Suppressor macrophage treated with lipopolysaccharide for 1 hour (primary cell): ENCODE measurements at places on chromosomes 2 and 18.
A peak's percentile ranks its signal among the peaks of the same experiment; 100 is the strongest.

DNA sequence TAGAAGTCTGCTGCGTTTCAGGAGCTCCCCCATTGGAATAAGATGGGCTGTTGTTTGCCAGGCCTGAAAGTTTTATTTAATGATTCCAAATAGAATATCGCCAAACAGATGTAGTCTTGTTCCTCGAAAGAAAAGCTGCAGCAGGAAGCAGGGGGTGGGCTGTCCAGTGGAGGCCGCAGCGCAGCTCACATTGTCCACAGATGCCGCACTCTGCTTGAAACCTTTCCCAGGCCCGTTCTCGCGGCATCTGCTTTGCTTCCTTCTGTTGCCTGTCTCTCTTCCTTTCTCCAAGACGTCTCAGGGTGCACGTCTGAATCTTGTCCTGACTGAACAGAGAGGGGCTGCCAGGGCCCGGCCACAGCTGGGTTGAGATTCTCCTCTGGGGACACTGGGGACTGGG lies 12.4 kb upstream of the IGFBP2 start:
- DNase-seq: no peak

DNA sequence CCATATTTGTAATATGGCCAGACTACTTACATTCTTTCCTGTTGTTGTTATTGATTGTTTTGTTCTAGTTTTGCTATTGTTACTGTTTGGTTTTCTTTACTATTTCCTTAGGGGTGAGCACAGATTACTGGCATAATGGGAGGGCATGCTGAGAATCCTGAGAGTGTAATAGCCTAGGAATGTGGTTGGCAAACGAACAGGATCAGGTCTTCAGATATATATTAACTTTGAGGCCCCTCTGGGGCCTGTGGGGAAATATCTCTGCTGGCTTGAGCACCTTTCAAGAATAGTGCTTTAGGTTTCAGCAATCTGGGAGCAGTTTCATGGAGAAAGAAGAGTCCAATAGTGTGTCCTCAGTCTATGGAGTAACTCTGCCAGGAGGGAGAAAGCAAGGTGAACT lies 144.4 kb downstream of the THSD7B start:
- no peak for DNase-seq

GRCh38 chr2:36526226-36526625 lies 71.7 kb downstream of the FEZ2 start:
- DNase-seq: no peak

DNA sequence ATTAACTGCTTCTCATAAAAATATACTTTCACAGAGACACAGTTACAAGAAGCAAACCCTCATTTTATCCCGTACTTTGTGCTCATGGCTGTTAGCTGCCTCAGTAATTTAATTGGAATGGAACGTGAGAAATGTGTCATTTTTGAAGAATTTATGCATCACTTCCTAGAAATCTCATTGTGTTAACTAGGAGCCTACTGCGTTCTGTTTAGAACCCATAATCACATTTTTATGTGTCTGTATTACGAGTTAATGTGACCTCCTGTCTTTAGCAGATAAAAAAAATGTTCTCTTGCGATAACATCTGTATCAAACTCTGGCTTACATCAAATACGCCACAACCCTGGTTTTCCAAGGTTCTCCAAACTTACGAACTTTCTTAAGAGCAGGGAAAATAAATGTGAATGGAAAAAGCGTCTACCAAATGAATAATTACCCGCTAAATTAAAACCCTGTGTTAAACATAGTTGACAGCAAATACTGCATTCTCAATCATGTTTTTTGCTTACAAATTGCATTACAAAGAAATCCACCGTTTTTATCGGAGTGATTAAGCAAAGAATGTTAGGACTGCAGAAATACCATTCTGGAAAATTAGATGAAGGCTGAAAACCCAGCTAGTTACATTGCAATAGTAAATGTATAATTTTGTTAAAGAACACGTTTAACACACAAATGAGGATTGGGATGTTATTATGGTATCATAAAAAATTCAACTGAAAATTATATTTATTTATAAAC lies 12.1 kb upstream of the GBX2 start:
- no peak for DNase-seq

DNA sequence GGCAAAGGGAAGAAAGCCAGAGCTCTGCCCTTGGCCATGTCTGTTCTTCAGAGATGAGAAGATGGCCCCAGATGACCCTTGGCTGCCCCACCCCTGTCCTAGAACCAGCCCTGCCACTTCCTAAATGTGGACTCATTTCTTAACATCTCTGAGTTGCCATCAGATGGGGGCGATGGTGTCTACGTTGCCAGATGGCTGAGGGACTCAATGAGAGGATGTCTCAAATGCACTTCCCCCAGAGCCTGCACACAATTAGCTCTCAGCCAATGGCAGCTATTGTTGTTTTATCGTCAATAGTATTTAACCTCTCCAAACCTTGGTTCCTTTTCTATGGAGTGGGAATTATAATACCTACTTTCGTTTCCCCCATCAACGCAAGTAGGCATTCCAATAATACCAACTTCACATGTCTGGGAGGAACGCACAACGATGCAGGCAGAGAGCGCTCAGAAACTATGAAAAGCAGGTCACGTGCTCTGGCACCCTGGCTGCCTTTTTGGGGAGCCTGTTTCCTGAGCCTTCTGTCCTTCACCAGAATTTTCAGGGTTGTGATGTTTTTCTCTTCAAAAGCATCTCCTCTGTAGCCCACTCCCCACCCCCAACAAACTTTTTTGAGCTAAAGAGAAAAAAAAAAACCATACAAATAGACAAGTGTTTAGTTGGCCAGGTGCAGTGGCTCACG lies 100.3 kb downstream of the MCFD2 start:
- peak; percentile 56 for DNase-seq

DNA sequence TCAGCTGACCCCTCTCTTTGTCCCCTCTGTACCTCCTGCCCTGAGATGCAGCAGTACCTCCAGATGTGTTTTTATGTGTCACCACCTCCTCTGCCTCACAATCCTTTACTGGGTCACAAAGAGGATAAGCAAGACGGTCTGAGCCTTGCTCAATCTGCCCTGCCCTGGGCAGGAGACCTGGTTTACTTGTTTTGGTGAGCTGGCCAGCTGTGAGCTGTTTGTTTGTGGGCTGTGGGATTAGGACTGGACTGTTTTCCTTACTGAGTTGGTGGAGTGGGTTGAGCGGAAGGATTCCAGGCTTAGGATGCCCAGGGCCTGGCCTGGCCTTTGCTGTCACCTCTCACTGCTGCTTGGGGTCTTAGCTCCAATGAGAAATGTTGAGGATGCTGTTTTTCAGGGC lies 299.5 kb downstream of the SRBD1 start:
- no peak for DNase-seq

GRCh38 chr2:217933617-217933993 lies 69.2 kb downstream of the TNS1 start:
- no peak for DNase-seq

DNA sequence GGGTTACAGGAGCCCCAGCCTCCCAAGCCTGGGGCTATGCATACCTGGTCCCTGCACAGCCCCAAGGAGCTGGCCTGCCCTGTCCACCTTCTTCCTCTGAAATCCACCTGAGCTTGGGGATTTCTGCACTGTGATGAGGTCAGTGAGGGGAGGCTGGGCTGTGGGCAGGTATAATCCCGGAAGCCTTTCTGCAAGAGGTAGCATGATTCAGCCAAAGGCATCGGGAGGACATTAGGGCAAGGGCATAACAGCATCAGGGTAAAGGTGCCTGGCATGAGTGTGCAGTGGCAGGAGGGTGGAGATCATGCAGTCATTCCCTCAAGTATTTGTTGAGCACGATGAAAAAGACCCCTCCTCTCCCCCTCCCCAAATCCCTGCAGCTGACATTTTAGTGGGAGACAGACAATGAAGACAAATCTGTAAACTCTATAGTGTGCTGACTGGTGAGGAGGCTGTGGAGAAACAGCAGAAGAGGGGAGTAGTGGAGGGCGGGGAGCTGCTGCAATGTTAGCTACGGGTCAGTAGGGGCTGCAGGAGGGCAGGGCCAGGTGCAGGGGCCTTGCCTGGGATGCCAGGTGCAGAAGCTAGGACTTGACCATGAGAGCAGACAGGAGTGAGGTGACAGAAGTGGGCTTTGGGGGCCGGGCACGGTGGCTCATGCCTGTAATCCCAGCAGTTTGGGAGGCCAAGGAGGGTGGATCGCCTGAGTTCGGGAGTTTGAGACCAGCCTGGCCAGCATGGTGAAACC lies 18.7 kb downstream of the ZFP36L2 start:
- DNase-seq: no peak

DNA sequence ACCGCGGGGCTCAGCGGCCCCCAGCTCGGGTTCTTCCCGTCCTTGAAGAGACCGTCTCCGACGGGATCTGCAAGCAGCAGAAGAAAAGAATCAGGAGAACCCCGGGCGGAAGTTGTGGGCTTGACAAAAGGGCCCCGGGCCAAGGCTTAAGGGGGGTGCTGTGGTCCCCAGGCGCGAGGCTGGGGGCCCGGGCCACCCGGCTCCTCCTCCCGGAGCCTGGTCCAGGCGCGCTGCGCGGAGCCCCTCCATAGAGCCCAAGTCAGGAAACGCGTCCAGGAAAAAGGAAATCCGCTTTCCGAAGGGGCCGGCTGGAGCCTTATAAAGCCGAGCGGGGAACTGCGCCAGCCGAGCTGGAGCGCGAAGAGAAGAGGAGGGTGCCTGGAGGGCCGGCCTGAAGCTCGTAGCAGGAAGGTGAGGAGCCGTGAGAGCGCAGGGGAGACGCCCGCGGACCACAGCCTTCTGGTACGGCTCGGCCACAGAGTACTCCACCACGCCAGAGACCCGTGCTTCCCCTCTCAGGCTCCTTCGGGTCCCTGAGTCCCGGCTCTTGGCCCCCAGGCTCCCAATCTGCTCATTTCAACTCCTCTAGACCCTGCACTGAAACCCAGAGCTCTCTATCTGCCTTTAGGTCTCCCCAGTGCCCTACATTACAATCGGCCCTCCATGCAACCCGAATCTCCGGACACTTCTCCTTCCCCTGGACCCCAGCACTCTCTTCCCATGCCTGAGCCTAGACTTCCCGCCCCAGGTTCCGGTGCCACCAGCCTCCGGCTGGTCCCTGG lies 554 bp downstream of the FEV start:
- no peak for DNase-seq
